ENCODE measurements at places on chromosomes 1 and 21. TPM values are rescaled to one million over a fixed set of nuclear protein-coding genes. Genes with fewer than 3 reads are reported as not detected.

DNA sequence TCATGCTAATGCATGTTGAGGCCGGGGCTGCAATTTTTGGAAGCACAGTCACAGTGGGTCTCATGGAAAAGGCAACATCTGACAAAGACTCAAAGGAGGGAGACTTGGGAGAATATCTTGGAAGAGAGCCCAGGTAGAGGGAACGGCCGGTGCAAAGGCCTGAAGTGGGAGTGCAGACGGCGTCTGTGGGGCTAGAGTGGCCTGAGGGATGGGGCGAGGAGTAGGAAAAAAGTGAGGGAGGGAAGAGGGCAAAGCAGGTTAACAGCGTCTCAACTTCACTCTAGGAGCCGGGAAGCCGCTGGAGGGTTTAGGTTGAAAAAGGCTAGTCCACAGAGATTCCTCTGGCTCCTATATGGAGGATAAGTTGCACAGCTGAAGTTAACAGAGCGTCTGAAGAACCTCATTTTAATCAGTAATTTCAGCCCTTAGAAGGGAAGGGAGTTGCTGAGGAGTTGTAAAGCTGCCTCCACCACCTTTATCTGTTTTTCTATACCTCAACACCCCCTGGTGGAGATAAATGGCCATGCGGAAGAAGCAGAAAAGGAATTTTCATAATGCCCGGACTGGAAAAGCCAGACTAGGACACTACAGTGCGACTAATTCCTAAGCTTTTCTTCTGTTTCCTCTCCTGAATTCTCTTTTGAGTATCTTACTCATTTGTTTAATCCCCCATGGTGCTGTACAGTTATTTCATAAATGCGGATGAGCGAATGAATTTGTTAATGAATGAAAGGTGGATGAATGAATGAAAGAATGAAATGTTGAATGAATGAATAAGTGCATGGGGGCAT lies 78.7 kb upstream of the ZNF281 start:
- DNase-seq, result peak; percentile 78

PM20D1 gene
- 103 TPM for total RNA-seq

GRCh38 chr1:18348354-18348753 lies 132.4 kb upstream of the KLHDC7A start:
- no peak for DNase-seq

DNAJC6 gene
- total RNA-seq, result 0.99 TPM

GRCh38 chr1:57761628-57762027 lies 337.8 kb upstream of the DAB1 start:
- DNase-seq, result no peak

- no peak for DNase-seq
Observed at GRCh38 chr1:76289692-76290091, 215.1 kb downstream of the ST6GALNAC3 start.

INSRR gene
- under 0.01 TPM for total RNA-seq

GRCh38 chr1:161298116-161298515 lies 11.7 kb downstream of the MPZ start:
- DNase-seq, result no peak

Measured in body of pancreas (tissue), 4 donors.